CD14-positive monocyte (primary cell): ENCODE measurements at places on chromosomes 13 and 19. TPM values are rescaled to one million over a fixed set of nuclear protein-coding genes. Genes with fewer than 3 reads are reported as not detected.

- DNase-seq: no peak
- peaks cover 6% of the 10 kb centered on the region for H3K4me1 ChIP-seq
- no peaks in the 10 kb centered on the region for H3K36me3 ChIP-seq
Measured at GRCh38 chr19:13819238-13819637, 24.0 kb downstream of the ZSWIM4 start.

GRCh38 chr19:48393559-48394330 lies at the start of gene GRIN2D:
GRIN2D (plus strand) TSS chr19:48393668; CDS start chr19:48398393, 4,725 bp downstream.
- H3K4me1 ChIP-seq: peaks cover 39% of the 10 kb centered on the region
- H3K4me3 ChIP-seq: no peak within 1 kb of the TSS
- no peak within 1 kb of the TSS for H3K27ac ChIP-seq
- H3K27me3 ChIP-seq: peaks cover 48% of the 10 kb centered on the region

GRCh38 chr13:99280166-99280565 lies 22.0 kb upstream of the GPR18 start:
- H3K4me1 ChIP-seq: peaks cover 87% of the 10 kb centered on the region
- H3K36me3 ChIP-seq: peaks cover 7% of the 10 kb centered on the region
- no peak overlapping the region for H3K4me3 ChIP-seq
- DNase-seq: peak; percentile 94

DNA sequence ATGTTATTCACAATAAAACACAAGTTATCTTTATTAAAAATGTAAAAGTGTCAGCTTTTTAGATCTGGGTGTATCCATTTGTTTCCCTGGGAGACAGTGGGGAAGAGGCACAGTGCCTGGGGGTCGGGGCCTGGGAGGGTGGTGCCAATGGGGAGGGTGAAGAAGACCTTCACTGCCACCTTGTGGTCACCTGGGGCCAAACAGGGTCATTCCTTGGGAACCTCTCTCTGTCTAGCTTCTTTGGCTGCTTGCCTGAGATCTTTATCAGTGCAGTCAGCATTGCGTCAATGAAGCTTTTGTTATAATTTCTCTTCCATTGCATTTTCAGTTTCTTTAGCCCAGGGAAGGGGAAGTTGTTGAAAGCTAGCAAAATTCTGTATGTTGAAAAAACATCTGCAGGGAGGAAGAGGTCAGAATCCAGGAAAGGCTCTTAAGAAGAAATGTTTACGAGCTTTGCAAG lies 39.1 kb downstream of the PCDH8 start:
- H3K4me3 ChIP-seq: no peak overlapping the region
- H3K36me3 ChIP-seq: no peaks in the 10 kb centered on the region
- H3K27ac ChIP-seq: no peak overlapping the region
- no peaks in the 10 kb centered on the region for H3K4me1 ChIP-seq
- peak; percentile 41 for DNase-seq

GRCh38 chr13:59946944-59947343 lies 216.8 kb downstream of the DIAPH3 start:
- no peak overlapping the region for H3K27ac ChIP-seq
- no peaks in the 10 kb centered on the region for H3K36me3 ChIP-seq
- no peaks in the 10 kb centered on the region for H3K27me3 ChIP-seq
- no peaks in the 10 kb centered on the region for H3K4me1 ChIP-seq

- H3K27me3 ChIP-seq: no peaks in the 10 kb centered on the region
- no peak for DNase-seq
- no peak overlapping the region for H3K4me3 ChIP-seq
- H3K36me3 ChIP-seq: no peaks in the 10 kb centered on the region
- H3K27ac ChIP-seq: no peak overlapping the region
Measured at GRCh38 chr13:79271616-79272015, 134.4 kb downstream of the RBM26 start.

The EFNB2 gene
- not detected for polyA plus RNA-seq

DNA sequence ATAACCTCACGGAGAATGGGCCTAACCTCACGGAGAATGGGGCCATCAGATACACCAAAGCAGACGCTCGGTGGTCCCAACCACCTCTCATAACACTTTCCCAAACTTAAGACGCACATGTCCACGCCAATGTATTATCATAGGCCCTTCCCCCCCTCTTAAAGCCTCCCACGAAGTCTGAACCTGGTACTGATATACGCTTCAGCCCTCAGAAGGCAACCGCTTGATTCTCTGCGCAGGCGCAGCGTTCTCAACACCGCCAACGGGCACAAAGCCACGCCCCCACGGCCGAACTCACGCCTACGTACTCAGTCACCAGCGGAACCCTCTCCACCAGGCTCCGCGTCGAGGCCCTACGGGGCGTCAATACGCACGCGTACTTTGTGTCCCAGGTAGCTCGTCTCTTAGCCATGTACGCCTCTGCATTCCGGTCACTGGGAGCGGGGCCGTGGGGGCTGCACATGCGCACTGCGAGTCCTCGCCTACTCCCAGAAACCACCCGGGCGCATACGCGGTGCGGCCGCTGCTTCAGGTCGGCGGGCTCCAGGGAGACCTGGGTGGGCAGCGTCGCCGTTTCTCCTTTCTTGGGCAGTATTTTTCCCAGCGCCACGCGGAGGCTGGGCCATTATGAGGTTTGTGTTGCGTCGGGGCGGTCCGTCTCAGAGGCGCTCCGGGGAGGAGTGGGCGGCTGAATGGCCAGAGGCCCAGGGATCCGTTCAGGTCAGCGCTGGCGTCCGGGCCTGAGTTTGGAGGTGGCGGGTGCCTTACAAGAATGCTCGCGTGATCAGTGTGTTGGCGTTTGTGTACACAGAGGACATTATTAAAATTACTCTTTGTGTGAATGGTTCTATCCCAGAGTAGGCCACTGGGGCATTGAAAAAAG lies 25.3 kb downstream of the ZNF582 start:
- peaks cover 19% of the 10 kb centered on the region for H3K4me1 ChIP-seq
- no peaks in the 10 kb centered on the region for H3K36me3 ChIP-seq
- H3K4me3 ChIP-seq: peak overlapping the region; percentile 87
